ENCODE measurements at places on chromosomes 7 and 10.

DNA sequence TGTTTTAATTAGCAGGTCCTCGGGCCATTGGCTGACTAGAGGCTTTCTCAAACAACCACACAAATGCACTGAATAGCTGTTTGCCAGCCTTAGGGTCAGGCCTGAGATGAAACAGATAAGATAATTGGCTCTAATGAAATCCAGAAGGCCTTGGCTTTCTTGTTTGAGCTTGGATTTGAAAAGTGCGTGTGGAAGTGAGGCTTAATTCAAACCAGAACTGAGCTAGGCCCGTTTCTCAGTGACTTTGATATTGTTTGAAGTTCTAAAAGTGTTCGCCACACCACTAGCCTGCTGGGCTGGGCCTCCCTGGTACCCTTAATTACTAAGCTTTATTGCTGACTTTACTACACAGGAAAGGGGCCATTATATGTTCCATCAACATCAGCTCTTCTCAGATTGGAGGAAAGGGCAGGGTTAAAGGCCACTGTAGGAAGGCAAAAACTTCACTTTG is 270.6 kb downstream of the TWIST1 start:
- peak; percentile 58 for DNase-seq

- DNase-seq = no peak
Observed at GRCh38 chr10:112385201-112385600, 11.3 kb downstream of the ACSL5 start.

DNA sequence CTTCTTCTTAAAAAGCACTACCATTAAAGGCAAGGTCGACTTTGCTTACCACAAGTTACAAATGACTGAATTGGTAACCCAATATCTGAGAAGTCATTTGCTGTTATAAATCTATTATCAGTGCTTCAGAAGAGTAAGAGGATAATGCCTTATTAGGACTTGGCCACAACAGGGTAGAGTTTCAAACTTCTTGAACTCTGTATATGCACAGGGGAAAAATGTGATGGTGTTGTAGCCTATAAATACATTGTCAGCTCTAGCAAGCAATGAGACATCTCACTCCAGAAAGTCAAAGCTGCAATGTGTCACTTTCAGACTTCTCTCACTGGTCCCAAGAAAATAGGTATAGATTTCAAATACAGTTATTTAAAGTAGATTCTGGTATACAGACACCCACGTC is 9.3 kb downstream of the TFEC start:
- no peak for DNase-seq

DNA sequence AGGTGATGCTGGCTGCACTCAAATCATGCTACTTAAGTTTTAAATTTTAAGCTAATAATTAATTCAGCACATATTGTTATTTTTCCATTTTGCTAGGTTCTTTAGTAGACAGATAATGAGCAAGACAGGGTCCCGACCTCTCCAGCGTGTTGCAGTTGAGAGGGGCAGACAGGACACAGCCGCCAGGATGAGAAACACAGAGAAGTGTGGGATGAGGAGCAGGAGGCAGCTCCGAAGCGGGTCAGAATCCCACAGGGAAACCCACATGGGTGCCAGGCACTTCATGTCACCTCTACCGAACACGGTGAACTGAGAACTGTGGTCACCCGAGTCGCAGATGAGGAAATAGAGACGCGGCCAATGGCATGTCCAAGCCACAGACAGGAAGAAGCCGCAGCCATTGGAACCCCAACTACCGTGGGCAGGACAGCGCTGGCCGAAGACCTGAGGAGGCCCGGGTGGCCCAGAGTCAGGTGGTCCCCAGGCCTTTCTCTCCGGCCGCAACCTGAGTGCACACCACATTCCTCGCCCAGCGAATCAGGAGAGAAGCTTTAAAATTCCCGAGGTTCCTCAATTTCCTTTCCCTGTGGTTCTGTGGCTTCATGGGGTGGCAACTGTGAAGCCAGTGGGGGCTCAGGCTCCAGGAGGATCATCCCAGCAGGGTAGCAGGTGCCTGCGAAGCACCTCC is 213.0 kb downstream of the DNAJB6 start:
- DNase-seq = no peak

- no peak for DNase-seq
Observed at GRCh38 chr7:39421661-39422060, 144.5 kb upstream of the YAE1 start.

DNA sequence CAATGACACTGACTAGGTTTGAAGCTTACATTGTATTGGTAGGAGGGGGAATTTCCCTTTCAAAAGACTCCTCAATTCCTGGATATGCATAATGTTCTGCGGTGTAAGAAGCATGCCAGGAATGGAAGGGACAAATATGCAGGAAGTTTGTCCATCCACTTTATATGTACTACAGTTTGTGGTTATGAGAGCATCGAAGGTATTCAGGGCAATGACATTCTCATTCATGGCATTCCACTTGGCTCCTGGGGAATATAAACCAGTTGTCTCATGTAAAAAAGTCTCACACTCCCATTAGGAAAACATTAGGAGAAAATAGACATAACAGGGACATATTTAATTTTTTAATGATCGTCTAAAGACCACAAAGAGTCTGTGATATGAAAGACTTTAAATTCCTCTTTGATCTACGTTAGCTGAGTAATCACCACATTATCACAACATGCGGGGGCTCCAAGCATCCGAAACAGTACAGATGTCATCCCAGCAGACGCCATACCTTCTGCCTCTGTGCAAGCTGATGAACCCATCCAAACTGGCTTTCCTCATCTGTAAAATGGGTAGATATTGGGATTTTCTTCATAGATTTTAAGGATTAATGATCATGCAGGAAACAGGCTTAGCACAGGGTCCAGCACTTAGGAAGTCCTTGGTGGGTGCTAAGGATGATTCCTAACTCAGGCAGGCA is 675.3 kb downstream of the INHBA start:
- peak; percentile 94 for DNase-seq

- DNase-seq = no peak
Observed at GRCh38 chr10:100812978-100813377, 67.6 kb downstream of the PAX2 start.

DNA sequence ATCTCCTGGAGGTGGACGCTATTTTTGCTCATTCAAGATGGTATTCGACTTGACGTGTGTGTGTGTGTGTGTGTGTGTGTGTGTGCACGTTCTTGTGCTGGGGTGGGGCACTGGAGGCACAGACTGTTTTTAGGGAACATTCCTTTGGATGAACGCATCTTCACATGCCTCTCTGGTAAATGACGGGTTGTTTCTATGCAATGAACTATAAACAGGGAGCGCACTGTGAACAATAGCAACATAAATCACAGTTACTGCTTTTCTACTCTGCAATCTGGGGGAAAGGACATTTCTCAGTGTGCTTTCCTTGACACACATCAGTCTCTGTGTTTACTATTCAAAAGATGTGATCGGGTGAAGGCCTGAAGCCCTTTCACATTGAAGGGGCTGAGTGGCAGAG is 120.1 kb upstream of the PITRM1 start:
- peak; percentile 10 for DNase-seq

DNA sequence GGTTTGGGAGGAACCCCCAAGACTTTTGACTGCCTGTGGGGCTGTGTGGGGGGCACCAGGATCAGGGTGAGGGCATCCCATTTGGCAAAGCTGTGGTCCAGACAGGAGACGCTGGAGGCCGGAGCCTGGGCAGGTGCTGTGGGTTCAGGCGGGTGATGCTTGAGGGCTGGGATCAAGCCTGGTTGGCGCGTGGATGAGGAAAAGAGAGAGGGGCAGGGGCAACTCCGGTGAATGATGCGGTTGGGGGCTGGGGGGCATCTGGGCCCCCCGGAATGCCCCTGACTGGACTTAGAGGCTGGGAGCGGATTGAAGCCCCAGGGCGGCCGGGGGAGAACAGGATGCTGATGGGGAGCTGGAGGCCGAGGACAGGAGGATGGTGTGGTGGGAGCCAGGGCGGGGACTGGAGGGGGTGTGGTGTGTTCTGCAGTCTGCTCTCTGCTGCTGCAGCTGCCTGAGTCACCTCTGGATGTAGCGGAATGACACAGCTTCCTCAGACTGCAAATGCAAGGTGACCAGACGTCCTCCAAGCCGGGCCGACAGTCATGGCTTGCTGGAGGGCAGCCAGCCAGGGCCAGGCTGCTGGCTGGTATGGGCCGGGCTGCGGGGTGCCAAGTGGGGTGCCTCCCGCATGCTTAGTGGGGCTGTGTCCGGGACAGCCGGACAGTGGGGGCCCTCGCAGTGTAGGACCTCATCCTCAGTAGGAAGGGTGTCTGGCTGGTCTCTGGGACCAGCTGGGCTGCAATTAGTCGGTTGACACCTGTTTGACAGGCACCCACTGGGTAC is 3.2 kb downstream of the MAFK start:
- DNase-seq = no peak

DNA sequence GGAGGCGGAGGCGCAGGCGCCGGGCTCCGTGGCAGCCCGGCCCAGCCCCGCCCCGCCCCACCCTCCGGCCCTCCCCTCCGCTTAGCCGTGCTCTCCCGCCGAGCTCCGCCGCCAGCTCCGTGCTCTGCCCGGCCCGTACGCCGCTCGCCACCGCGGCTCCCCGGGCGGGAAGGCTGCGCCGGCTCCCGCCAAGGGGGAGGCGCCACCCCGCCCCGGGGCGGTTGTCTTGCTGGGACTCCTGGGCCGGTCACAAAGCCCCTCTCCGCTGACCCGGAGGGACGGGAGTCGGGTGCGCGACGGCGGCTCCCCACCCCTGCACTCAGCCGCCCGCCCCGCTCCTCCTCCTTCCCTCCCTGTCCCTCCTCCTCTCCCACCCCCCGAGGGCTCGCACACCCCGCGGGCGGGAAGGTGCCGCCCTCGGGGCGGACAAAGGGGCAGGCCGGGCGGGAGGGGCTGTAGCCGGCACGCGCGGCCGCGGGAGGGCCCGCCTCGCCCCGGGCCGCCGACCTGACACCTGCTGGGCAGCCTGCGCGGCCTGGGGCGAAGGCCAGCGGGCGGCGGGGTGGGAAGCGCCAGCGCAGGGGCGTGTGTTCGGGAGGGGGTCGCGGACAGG is 11.5 kb upstream of the SP8 start:
- no peak for DNase-seq

- DNase-seq = no peak
Observed at GRCh38 chr7:38292442-38292841, 19.0 kb upstream of the TARP start.

DNA sequence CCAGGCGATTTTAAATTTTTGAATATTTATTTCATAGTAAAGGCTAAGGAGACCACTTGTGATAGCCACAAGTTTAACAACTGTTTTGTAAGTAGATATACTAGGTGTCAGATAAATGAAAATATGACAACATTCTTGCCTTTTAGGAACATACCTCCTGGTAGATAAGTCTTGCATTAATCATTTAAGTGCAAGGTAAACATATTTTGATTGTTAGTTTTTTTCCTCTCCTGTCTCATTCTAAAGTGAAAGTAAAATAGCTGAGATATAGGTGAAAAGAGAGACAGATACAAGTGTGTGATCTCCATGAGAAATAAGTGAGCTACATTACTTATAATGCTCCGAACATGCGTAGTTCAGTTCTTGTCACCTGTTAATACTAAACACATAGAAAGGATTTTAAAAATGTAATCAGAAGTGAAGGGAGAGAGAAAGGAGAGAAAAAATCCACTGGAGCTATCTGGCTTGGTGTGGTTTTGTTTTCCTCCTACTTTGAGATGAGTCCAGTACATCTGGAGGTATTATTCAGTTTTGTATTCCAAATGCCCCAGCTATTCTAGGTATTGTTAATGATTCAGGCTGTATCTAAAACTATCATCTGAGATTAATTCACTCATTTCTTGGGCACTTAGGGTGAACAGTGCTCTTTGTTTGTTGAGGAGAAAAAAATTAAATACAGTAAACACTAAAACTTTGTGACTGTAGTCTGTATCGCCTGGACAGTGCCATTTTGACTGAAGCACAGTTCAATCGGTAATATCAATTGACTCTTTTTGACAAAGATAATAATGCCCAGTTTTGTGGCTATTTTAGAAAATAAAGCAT is 21.2 kb downstream of the GLCCI1 start:
- no peak for DNase-seq

DNA sequence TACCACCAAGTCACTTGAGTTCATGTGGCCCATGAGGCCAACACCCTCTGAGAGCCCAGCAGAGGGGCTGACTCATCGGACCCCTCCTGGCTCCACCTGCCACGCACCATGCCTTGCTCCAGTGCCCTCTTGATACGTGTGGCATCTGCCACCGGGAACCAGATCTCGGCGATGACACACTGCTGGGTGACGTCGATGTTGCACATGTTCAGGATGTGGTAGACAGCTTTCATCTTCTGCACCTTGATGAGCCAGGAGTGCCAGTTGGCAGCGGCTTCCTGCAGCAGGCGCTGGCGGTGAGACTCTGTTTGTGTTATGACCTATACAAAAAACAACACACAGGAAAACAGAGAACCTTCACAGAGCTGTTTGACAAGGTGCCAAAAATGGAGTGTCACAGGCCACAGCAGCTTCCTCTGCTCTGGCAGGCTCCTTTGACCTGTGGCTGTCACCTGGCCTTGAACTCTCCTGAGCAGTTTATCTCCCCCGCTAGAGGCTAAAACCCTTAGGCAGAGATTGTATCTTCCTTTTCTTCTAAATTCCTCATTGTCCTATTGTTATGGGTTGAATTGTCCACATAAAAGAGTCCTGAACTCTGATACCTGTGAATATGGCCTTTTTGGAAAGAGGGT is 45.2 kb upstream of the TMEM213 start:
- no peak for DNase-seq

GRCh38 chr10:93300288-93300917 is 181.7 kb downstream of the MYOF start:
- DNase-seq = no peak

DNA sequence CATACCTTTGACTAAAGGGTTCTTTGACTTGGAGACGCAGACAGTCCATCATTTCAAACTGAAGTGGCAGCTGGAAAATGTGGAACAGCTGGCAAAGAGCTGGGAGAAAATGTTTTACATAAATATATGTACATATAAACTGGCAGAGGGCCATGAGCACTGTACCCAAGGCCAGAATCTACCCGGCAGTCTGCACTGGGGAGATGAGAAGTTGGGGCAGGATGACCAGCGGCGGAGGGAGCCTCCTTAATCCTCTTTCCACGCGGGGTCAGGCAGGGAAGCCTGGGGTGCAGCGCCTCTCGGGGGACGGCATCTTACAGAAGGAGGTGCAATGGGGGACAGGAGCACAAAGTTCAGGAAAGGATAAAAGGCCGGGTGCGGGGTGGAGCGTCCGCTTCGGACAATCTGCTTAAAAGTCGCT is 1.3 kb downstream of the GLI3 start:
- DNase-seq = no peak

GRCh38 chr7:42493436-42494198 is 256.6 kb upstream of the GLI3 start:
- peak; percentile 81 for DNase-seq

- peak; percentile 33 for DNase-seq
Observed at GRCh38 chr10:123945325-123945920, 53.8 kb upstream of the CPXM2 start.

Data from fibroblast of skin of left biceps (primary cell).